PC-3 (cell line): ENCODE measurements at places on chromosomes 4 and X. TPM values are rescaled to one million over a fixed set of nuclear protein-coding genes. Genes with fewer than 3 reads are reported as not detected.

Gene CFI
- total RNA-seq, result not detected in 2 replicates

Gene NPNT
- total RNA-seq, result 29.7 and 34.5 TPM in 2 replicates

- no peak overlapping the region for H3K4me3 ChIP-seq
- peak; percentile 76 for DNase-seq
- peaks cover 18% of the 10 kb centered on the region for H3K4me1 ChIP-seq
- peak overlapping the region; percentile 48 for H3K27ac ChIP-seq
- H3K36me3 ChIP-seq, result no peaks in the 10 kb centered on the region
- H3K27me3 ChIP-seq, result no peaks in the 10 kb centered on the region
Measured at GRCh38 chr4:20506827-20507226, 193.4 kb upstream of the PACRGL start.

GRCh38 chr4:129362691-129363274 lies 266.8 kb downstream of the C4orf33 start:
- no peak overlapping the region for H3K27ac ChIP-seq
- no peaks in the 10 kb centered on the region for H3K36me3 ChIP-seq
- H3K4me1 ChIP-seq, result peaks cover 12% of the 10 kb centered on the region

DNA sequence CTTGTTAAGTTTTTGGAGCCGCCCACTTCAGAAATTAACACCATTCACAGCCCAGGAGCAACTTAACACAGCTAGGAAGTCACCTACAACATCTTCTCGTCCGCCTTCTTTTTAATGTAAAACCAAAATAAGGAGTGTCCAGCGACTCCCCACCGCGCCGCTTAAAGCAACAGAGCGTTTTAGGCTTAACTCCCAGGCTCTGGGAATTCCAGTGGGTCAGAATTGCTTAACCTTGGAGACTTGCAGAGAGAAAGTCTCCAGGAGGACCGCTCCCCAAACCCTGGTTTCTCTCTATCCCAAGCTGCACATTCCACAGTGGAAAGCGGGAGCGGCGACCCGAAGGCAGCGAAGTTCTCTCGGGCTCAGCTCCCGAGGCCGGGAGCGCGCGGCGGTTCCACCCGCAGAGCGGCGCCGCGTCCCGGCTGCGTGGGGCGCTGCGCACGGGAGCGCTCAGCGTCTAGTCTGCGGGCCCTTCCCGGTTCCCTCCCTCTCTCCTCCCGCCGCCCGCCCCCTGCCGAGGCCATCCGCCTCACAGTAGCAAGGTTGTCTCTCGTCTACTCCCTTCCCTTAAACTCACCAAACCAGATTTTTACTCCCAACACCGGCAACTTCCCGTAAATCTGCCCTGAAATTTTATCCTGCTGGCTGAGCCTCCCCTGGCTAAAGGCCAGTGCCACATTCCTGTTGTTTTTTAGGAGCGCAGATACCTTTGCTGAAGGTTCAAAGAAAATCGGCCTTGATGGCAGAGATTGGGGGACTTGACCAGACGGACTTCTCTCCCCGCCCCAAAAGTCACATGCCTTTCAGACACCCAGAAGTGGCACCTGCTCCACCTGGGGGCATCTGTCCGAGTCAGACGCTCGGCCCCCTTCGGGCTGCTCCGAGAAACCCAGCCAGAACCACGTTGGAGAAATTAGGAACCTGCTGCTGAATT lies at the start of gene RBM47:
RBM47 (minus strand) TSS at position 464 of the 934 bp plus-strand sequence. CDS start 190,971 bp downstream, outside the sequence.
- H3K27ac ChIP-seq, result peak within 1 kb of the TSS; percentile 100
- H3K36me3 ChIP-seq, result no peaks in the 10 kb centered on the region
- DNase-seq, result peak; percentile 86
- peaks cover 33% of the 10 kb centered on the region for H3K4me1 ChIP-seq

- H3K27me3 ChIP-seq, result no peaks in the 10 kb centered on the region
- H3K36me3 ChIP-seq, result no peaks in the 10 kb centered on the region
- H3K27ac ChIP-seq, result no peak overlapping the region
- no peak overlapping the region for H3K4me3 ChIP-seq
Measured at GRCh38 chrX:31331015-31331414, 259.2 kb upstream of the FTHL17 start.

GRCh38 chr4:87006426-87006675 lies 71.5 kb downstream of the AFF1 start:
- no peak for DNase-seq
- peak overlapping the region; percentile 93 for H3K27ac ChIP-seq
- no peaks in the 10 kb centered on the region for H3K36me3 ChIP-seq
- H3K27me3 ChIP-seq, result no peaks in the 10 kb centered on the region

DNA sequence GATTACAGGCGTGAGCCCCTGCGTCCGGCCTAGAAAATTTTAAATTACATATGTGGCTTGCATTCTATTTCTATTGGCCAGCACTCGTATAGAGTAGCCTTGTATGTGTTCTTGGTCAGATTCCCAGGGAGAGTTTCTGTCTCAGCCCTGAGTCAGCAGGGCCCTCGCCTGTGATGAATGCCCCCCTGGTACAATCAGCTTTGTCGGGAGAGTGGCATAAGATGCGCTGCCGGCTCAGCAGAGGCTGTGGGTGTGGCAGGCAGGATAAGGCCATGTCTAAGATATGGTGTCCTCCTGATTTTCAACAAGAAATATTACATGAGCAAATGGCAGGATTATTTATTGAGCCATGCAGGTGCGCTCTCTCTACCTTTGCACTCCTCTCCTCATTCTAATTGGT lies 1.6 kb upstream of the REELD1 start:
- peaks cover 6% of the 10 kb centered on the region; the same call in 1 of the 2 replicates for H3K27me3 ChIP-seq
- H3K4me3 ChIP-seq, result no peak overlapping the region
- peak; percentile 65 for DNase-seq
- H3K27ac ChIP-seq, result no peak overlapping the region
- H3K36me3 ChIP-seq, result no peaks in the 10 kb centered on the region

DNA sequence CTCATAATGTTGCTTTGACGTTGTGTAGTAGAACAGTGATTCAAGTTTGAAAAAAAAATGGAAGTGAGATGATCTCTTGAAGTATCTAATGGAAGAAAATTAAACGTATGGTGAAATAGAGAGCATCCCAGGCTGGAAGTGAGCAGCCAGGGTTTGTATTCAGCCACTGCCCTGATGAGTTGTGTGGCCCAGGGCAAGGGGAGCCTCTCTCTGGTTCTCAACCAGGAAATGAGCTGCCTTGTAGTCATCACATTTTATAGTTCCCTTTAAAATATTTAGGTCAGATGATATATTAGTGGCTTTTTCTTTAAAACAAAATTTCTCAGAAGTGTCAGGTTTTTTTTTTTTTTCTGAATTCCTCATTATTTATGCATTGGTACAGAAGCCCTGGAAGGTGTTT lies 150.3 kb downstream of the GPAT3 start:
- peaks cover 39% of the 10 kb centered on the region for H3K4me1 ChIP-seq
- no peaks in the 10 kb centered on the region for H3K36me3 ChIP-seq
- H3K27me3 ChIP-seq, result no peaks in the 10 kb centered on the region
- H3K27ac ChIP-seq, result peak overlapping the region; percentile 79

DNA sequence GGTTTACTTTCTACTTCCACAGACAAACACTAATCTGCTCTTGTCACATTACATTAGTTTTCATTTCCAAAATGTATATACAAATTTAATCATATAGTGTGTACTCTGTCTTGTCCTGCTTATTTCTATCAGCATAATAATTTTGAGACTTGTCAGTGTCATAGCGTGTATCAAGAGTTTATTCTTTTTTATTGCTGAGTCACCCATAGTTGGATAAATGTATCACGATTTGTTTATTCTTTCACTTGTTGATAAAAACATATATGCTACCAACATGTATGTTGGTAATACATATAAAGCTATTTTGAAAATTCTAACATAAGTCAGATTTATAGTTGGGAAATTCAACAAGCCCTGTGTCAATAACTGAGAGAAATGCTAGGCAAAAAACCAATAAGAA lies 261.2 kb downstream of the TRAM1L1 start:
- no peak for DNase-seq
- no peaks in the 10 kb centered on the region for H3K4me1 ChIP-seq
- H3K4me3 ChIP-seq, result no peak overlapping the region
- no peak overlapping the region for H3K27ac ChIP-seq
- H3K27me3 ChIP-seq, result no peaks in the 10 kb centered on the region
